ENCODE measurements at places on chromosomes 13 and 19.

GRCh38 chr13:93653776-93654175, 427.2 kb downstream of the GPC6 start:
- no peak for DNase-seq

DNA sequence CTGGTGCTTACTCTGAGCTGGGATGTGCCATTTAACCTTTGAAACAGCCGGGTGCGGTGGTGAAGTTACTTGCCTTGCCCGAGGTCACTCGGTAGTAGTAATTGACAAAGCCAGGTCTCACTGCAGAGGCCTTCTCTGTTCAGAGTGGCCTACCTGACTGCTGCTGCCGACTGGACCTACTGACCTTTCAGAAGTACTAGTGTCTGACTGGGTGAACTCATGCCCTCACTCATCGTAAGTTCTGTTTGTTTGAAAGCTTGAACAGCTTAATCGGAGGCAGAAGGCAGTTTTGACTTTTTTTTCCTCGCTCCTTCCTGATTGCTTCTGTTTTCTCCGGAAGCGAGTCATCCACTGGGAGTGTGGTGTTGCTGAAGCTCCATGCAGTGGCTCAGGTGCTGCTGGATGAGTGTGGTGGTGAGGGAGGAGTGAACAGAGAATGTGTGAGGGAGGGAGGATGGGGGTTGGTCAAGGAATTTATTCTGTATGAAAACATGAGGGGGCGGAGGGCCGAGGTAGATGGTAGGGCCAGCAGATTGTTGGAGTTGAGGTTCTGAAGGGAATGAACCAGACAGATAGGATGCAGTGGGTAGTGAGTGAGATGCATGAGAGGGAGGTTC, 2.7 kb downstream of the SPINT2 start:
- peak; percentile 70 for DNase-seq

GRCh38 chr19:10450853-10451609, 30.7 kb downstream of the PDE4A start:
- no peak for DNase-seq

GRCh38 chr13:80989241-80989640, 648.3 kb upstream of the SPRY2 start:
- DNase-seq: no peak

DNA sequence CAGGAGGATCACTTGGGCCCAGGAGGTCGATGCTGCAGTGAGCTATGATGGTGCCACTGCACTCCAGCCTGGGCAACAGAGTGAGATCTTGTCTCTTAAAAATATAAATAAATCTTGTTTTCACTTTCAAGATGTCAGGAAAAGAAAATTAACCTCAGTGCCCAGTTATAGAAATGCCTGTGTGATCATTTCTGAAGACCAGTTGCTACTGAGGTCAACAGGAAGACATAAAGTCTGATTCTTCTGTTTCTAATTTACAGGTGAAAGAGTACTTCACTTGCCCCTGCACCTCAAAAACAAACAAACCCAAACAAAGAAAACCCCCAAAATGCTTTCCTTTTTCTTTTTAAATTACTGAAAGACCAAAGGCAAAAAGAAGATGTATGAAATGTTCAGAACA, 174.3 kb upstream of the NBEA start:
- no peak for DNase-seq
